ENCODE measurements at places on chromosomes 2 and 18.
A peak's percentile ranks its signal among the peaks of the same experiment; 100 is the strongest.

GRCh38 chr18:42773870-42774269, 341.6 kb downstream of the RIT2 start:
- H3K4me1 ChIP-seq = peaks cover 5% of the 10 kb centered on the region
- no peaks in the 10 kb centered on the region for H3K36me3 ChIP-seq
- H3K27ac ChIP-seq = no peak overlapping the region
- no peak overlapping the region for H3K4me3 ChIP-seq
- no peak for DNase-seq
- no peaks in the 10 kb centered on the region for H3K27me3 ChIP-seq

DNA sequence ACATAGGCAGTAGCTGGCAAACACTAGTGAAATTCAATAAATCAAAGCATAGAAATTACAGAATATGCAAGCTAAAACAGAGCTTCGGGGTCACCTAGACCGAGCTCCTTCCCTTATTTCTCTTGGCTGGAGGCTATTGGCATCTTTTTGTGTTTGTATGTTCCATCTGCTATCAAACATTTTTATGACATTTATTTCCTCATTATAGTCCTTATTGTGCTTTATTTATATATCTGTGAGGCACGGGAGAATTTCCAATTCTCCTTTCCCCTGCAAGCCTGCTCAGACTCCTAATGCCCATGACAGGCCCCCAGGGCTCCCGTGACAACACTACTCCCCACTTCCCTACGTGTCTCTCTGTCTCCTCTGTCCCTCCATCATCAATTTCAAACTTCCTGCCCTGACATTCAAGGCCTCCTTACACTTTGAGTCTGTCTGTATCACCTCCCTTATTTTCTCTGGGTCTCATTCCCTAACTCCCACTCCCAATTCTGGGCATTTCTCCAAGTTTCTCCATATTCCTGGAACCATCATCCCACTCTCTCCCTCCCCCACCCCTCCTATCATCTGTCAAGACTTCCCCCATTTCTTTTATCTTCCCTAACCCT, 316.9 kb downstream of the OSR1 start:
- peak overlapping the region; percentile 1 for H3K27ac ChIP-seq
- no peak for DNase-seq
- no peaks in the 10 kb centered on the region for H3K36me3 ChIP-seq
- peaks cover 20% of the 10 kb centered on the region for H3K4me1 ChIP-seq
- no peak overlapping the region for H3K4me3 ChIP-seq

GRCh38 chr2:206802654-206803514, 37.5 kb downstream of the FASTKD2 start:
- H3K4me1 ChIP-seq = peaks cover 7% of the 10 kb centered on the region
- DNase-seq = no peak
- H3K36me3 ChIP-seq = no peaks in the 10 kb centered on the region
- no peak overlapping the region for H3K27ac ChIP-seq
- H3K27me3 ChIP-seq = peaks cover 4% of the 10 kb centered on the region

GRCh38 chr18:26746398-26746797, 119.1 kb downstream of the AQP4 start:
- peaks cover 20% of the 10 kb centered on the region for H3K4me1 ChIP-seq

DNA sequence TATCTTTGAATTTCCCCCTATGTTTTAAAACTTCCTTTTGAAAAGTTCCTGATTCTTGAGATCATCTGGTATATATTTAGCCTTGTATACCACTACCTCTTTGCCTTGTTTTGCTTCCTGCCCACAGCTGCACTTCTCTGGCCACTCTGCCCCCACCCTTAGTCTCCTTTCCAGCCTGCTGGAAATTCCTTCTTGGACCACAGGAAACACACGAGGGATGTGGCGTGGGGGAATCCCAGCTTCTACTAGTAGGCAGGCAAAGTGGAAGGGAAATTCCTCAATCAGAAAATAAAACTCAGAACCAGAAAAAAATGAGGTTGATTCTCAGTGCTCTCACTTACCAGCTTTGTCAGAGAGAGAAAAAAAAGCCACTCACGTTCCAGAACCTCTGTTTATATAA, 13.4 kb downstream of the IL18RAP start:
- H3K27me3 ChIP-seq = peaks cover 9% of the 10 kb centered on the region
- H3K4me3 ChIP-seq = no peak overlapping the region
- no peak for DNase-seq
- H3K27ac ChIP-seq = peak overlapping the region; percentile 31
- H3K4me1 ChIP-seq = peaks cover 8% of the 10 kb centered on the region

GRCh38 chr2:133828913-133829312, 260.6 kb upstream of the NCKAP5 start:
- no peaks in the 10 kb centered on the region for H3K36me3 ChIP-seq
- no peak for DNase-seq
- no peak overlapping the region for H3K27ac ChIP-seq
- H3K4me1 ChIP-seq = peaks cover 13% of the 10 kb centered on the region
- peaks cover 9% of the 10 kb centered on the region for H3K27me3 ChIP-seq

- H3K4me1 ChIP-seq = peaks cover 28% of the 10 kb centered on the region
- H3K36me3 ChIP-seq = peaks cover 3% of the 10 kb centered on the region
- H3K27ac ChIP-seq = no peak overlapping the region
Measured at GRCh38 chr2:43123028-43123427, 103.4 kb downstream of the ZFP36L2 start.

GRCh38 chr18:69770238-69770637, 177.4 kb downstream of the CD226 start:
- no peak overlapping the region for H3K27ac ChIP-seq
- no peaks in the 10 kb centered on the region for H3K4me1 ChIP-seq
- H3K36me3 ChIP-seq = peaks cover 2% of the 10 kb centered on the region
- DNase-seq = no peak
- no peaks in the 10 kb centered on the region for H3K27me3 ChIP-seq
- no peak overlapping the region for H3K4me3 ChIP-seq

Data from mesothelial cell of epicardium (in vitro differentiated cells).